NCI-H446 (cell line): ENCODE measurements at places on chromosomes 1 and 21.

DNA sequence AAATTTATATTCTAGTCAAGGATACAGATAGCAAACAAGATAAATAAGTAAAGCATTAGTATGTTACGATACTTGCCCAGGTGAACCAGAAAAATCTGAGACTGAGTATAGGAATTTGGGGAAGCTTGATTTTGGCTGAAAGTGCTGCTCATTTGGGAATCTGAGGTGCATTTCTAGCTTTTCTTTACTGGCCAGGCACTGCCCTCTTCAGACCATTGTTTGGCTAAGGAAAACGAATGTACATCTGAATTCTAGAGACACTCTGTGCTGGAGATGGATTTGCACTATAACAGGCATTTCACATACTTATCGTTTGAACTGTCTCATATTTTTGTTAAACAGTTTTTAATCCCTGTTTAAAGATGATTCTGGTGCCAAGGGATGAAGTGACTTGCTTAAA lies 23.4 kb downstream of the ARID1A start:
- DNase-seq, result no peak

GRCh38 chr1:101965341-101965740 lies 31.4 kb downstream of the OLFM3 start:
- DNase-seq, result peak; percentile 76

DNA sequence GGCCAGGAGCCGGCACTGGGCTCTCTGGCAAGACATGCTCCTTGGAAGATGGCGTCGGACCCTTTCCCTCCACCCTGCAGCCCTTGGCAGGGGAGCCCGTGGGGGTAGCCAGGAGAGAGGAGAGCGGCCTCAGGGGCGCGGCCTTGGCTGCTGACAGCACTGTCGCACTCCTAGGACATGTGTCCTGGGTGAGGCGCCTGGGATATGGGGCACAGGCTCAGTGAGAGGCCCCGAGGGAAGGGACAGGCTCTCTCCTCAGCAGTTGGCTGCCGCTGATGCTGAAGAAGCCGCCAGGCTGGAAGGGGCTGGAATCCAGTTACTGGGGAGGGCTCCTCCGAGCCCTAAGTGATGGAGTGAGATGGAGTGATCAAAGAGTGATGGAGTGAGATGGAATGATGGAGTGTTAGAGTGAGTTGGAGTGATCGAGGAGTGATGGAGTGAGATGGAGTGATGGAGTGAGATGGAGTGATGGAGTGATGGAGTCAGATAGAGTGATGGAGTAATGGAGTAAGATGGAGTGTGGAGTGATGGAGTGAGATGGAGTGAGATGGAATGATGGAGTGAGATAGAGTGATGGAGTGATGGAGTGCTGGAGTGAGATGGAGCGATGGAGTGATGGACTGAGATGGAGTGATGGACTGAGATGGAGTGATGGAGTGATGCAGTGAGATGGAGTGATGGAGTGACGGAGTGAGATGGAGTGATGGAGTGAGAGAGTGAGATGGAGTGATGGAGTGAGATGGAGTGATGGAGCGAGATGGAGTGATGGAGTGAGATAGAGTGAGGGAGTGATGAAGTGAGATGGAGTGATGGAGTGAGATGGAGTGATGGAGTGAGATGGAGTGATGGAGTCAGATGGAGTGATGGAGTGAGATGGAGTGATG lies 27.6 kb upstream of the PKP1 start:
- DNase-seq, result no peak

- no peak for DNase-seq
Observed at GRCh38 chr1:89546934-89547562, 22.4 kb downstream of the LRRC8B start.

DNA sequence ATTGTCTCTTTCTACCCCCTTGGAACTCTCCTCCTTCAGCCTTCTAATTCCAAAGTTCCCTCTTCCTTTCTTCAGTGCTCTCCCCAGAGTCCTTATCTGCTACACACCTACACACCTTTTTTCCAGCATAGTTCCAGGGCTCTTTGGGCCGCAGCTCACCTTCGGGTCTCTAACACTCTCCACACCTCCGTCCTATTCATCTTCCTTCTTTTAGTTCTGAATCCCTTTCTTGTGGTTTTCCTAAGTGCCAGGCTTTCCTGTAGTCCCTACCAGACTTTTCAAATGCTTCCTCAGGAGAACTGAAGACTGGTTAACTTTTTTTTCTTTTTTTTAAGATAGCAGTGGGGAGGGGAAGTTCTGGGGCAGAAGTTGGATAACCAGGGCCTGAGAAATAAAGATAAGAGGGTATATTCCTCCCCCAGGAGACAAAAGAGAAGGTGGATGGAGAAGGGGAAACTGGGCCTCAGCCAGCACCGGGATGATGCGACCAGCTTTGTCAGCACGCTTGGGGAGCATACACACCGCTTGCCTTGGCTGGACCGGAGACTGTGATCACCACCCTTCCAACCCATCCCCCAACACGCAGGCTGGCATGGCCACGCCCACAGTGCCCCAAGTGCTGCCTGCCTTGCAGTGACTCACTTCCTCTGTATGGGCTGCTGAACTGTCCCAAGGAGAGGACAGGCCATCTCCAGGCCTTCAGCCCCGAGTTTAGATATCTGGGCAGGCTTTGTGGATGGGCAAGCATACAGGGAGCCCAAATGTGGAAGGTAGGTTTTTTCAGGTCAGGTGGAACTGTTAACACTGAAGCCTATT lies 2.5 kb upstream of the CERS2 start:
- DNase-seq, result no peak

- no peak for DNase-seq
Observed at GRCh38 chr1:3428899-3429298, 25.6 kb upstream of the ARHGEF16 start.

DNA sequence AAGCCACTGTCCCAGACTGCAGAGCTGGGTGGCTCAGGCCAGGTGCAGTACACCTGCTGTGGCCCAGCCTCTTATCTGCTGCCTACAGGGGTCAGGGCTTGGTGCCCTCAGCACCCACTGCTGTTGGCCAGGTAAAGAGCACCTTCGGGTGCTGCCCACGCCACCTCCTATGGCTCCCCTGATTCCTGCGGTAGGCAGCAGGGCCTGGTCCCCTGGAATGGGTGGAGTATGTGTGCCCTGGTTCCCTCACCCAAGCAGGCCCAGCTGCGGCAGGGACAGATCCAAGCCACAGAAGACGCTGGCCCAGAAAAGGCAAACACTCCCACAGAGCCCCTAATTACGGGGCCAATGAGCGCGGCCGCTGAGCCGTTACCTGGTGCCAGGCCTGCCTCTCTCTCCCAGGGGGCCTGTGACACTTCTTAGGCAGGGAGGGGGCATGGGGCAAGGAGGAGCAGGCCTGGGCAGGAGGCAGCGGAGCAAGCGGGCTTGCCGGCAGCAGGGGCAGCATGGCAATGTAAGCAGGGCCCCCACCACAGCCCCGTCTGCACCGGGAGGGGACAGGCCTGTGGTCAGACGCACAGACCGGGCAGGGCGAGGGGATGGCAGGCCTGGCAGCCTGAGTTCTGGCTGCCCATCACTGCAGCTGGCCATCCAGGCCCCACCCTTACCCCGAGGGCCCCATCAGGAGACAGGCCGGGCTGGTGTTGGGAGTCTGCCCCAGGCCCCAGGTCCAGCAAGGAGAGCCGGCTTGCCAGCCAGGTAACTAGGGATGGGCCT lies 19.0 kb downstream of the ESPN start:
- DNase-seq, result no peak

DNA sequence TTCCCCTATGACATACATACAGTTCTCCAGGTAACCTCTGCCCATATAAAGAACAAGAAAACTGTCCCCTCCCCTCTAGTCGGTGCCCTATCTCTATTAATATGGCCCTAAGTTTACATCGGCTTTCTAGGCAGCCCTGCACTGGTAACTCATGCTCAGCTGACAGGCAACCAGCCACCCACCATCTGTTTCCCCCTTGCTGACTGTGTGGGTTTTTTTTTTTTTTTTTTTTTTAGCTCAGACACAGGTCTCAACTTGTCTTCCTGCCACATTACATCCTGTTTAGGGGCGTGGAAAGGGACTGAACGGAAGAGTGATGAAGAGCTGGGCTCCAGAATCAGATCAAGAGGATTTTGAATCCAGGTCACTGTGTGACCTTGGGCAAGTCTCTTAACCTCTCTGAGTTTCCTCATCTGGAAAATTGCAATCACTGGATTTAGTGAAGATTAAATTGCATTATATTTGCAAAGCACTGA lies 14.0 kb downstream of the LAPTM5 start:
- no peak for DNase-seq

GRCh38 chr1:6777813-6778212 lies 7.4 kb upstream of the CAMTA1 start:
- DNase-seq, result no peak

DNA sequence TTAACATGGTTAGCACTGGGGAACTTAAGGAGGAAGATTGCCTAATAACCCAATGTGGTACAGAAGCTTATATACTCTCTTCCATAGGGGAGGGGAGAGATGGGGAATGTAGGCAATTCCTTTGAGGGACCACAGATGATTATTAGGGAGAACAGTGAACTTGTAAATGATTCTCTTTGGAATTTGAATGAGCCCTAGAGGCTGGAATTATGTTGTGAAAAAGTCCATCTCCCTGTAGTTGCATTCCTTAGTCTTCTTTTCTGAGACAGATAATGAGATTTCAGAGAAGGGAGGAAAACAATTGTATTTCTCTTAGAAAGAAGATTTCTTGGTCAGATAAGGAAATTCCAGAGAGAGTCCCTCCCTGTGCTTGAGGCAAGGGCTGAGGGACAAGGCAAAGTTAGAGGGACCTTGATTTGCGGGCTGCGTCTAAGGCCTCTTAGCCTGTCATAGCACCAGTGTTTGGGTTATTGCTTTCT lies 89.0 kb upstream of the HMCN1 start:
- no peak for DNase-seq
